ENCODE measurements at places on chromosomes 5 and 9. TPM values are rescaled to one million over a fixed set of nuclear protein-coding genes. Genes with fewer than 3 reads are reported as not detected.
A peak's percentile ranks its signal among the peaks of the same experiment; 100 is the strongest.

DNA sequence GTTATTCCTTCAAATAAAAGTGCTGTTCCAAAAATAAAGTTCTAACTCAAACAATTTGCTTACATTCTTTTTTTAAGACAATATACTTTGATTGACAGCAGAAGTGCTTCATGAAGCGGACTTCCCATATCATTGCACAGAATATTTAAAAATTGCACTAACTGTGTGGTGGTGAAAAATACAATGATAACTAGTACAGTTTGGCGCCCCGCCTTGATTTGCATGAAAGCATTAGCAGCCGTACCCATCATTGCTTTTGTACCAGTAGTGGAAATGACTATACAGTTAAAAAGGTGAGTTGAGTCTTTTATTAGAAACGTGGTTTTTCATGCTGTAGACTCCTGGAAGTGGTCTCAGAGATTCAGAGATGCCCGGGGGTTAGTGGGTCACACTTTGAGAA lies 69.5 kb upstream of the MAP3K1 start:
- no peak for DNase-seq

Gene GPR151
- total RNA-seq = not detected

DNA sequence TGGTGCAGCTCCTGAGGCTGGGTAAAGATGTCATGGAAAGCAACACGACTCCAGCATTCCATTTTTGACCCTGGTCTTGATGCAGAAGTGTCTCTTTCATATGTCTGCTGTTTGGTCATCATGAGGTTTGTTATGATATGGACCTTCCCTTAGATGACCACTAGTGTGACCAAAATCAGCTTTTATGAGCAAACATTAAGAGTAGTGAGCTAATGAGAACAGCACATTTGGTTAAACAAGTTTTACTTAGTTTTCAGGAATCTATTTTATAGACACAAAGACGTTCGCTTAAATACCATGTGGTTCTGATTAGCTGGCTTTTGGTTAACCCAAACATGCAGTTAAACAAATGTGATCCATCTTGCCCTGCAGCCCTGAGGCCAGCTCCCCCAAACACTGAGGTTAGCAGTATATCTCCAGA lies 56.7 kb upstream of the ACTBL2 start:
- DNase-seq = no peak

DNA sequence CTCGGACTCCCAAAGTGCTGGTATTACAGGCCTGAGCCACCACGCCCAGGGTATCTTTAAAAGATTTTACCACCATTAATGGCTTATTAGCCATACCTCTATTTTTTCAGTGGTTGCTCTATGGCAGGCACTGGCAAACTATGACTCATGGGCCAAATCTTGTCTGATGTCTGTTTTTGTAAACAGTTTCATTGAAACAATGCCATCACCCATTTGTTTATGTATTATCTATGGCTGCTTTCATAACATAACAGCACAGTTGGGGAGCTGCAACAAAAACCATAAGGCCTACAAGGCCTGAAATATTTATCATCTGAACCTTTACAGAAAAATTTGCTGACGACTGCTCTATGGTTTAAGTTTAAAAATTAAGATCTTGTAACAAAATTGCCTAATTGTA lies 66.8 kb downstream of the SLC38A9 start:
- DNase-seq = peak; percentile 53

Gene WWC1
- 20.8 TPM for total RNA-seq

GRCh38 chr5:170651604-170652277 lies 131.8 kb upstream of the GABRP start:
- no peak for DNase-seq

DNA sequence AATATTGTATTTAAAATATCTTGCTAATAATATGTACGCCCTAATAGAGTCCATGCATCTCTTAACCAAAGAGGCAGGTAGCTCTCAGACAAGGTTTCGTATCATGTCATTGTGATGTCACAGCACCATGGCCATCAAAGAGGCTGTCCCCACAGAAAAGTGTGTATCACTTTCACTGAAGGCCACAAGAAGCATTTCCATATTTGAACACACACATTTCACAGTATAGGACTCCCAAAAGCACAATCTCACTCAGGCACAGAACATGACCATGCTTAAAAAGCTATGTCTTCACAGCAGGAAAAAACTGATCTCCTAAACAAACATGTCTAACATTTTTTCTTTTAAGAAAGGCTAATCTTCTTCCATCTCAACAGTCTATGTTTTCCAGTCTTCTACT lies 133.8 kb downstream of the DENND1A start:
- no peak for DNase-seq

Gene SH3PXD2B
- 10.0 TPM for total RNA-seq
